ENCODE measurements at places on chromosomes 2 and 18.

DNA sequence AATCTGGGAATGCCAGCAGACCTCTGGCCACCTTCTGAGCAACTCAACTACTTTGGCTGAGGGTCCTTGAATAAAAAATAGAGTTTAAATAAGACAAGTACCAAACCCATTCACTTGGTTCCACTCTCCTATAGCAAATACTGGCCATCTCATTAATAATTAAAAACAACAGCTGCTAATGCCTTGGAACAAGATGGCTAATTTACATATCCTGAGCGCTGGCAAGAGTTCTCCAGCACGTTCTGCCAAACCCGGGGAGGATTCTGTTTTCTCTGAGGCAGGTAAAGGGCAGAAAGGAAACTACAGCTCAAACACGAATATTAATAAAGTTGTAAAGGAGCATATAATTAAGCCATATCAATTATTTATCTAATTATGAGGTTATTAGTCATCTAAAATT lies 1123.7 kb downstream of the TDRD15 start:
- DNase-seq, result no peak

- DNase-seq, result no peak
Observed at GRCh38 chr2:240893363-240893844, 2.6 kb downstream of the MAB21L4 start.

DNA sequence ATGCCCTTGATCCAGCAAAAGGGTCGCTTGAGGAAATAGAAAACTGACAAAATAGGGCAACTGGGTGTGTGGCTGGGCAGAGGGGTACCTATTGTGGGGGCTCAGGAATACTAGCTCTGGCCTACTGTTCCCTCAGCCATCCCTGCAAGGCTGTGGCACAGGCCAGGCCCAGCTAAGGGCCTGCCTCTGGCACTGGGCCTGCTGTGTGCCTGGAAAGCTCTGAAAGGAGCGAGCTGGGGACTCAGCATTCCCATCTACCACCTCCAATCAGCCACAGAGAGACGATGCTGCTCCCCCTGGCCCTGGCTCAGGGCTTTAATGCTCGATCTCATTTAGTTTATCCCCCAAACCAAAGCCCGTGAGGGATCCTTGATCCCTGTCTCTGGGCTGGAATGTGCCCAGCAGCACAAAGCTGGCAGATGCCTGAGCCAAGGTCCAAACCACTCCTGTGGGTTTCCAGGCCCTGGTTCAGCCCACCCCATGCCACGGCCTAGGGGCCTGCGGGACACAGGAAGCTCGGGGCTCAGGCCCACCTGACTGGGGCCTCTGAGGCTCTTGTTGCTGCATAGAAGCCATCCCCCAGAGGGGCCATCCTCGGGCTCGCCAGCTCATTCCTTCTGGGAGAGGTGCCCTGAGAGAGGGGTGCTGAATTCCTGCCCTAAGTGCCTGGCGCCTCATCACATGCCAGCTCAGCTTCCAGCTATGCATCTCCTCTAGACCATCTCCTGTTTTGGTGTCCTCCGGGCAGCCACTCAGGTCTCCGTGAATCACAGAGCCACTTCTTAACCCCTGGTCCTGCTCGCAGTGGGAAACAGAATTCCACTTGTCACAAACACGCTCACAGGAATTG lies 43.0 kb upstream of the KCNF1 start:
- no peak for DNase-seq

GRCh38 chr2:69191634-69192033 lies 178.7 kb downstream of the ANTXR1 start:
- DNase-seq, result no peak

DNA sequence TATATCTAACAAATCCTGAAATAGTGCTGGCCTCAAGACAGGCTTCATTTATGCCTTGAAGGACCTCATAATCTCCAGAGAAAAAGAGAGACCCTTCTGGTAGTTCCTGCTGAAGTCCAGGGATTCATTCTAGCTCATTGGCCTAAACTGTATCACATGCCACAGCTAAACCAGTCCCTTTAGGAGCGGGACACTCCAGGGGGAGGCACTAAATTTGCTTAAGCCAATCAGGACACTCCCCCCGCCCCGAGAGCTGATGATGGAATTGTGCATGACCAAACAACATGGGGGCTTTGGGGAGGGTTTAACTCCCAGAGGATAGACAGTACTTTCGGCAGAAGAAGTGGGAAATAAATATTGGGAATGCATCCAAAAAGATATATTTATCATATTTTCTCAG lies 36.4 kb upstream of the CXCR4 start:
- DNase-seq, result no peak

- DNase-seq, result no peak
Observed at GRCh38 chr2:161141033-161141432, 19.2 kb upstream of the TANK start.

GRCh38 chr2:46369783-46370182 lies 72.6 kb downstream of the EPAS1 start:
- DNase-seq, result no peak

- no peak for DNase-seq
Observed at GRCh38 chr18:72866442-72866900, 1.3 kb downstream of the NETO1 start.

- DNase-seq, result no peak
Observed at GRCh38 chr2:128058114-128058513, 30.3 kb upstream of the SAP130 start.

DNA sequence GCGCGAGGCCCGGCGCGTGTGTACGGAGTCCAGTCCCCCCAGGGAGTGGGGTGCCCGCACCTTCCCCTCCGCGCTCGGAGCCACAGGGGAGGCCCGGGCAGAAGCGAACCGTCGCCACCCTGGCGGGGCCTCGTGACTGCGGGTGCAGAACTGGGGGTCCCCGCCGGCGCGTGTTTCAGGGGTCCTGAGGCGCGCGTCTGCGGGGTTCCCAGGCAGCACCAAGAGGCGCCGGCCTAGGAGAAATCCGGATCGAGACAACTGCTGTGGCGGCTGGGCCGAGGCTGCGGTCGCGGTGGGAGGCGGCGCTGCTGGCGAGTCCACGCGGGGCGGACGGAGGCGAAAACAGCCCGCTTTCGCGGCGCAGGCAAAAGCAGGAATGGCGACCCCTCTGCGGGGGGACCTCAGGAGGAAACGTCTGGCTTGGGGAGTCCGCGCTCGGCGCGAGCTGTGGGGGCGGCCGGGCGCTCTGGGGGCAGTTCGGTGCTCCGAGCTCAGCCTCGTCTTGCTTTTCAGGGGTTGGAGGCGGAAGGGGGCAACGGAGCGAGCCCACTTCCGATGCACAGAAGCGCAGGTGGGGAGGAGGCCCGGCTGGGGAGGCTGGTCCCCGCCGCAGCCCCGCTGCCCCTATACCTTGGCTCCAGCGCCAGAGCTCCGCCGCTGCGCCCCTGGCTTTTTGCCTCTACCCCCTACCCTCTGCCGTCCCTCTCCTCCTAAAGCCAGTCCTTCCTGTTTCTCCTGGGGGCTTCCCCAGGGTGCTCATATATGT lies 81.5 kb upstream of the LDLRAD4 start:
- no peak for DNase-seq

- DNase-seq, result no peak
Observed at GRCh38 chr2:185862657-185863398, 124.2 kb downstream of the FSIP2 start.

All from stimulated activated CD4-positive, alpha-beta T cell treated with anti-CD3 and anti-CD28 coated beads, Interleukin-15, amount 100 ng/mL, for 48 hours (primary cell).